NCI-H2171 treated with DMSO at 0.1 percent for 48 hours (cell line): ENCODE measurements at places on chromosomes 7 and 10.

DNA sequence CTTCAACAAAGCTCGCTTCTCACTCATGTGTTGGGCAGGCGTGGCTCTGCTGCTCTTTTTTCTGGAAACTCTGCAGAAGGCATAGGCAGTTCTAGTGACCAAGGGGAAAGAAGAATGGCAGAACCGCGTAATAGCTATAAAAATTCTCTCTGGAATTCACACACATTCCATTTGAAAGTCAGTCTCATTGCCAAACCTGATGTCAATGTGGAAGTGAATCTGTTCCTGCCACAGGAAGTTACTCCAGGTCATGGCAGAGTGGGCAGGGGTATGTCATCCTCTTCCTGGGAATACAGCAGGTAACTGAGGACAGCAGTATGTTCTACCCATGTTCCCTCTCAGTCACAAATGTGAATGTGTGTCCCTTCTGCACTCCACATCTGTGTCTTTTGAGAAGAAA, 8.2 kb upstream of the PAXIP1 start:
- DNase-seq, result no peak

- no peak for DNase-seq
These were observed 146.9 kb upstream of the RAB11FIP2 start for GRCh38 chr10:118193642-118194041.

GRCh38 chr7:151550656-151551286, 31.1 kb upstream of the RHEB start:
- DNase-seq, result no peak

DNA sequence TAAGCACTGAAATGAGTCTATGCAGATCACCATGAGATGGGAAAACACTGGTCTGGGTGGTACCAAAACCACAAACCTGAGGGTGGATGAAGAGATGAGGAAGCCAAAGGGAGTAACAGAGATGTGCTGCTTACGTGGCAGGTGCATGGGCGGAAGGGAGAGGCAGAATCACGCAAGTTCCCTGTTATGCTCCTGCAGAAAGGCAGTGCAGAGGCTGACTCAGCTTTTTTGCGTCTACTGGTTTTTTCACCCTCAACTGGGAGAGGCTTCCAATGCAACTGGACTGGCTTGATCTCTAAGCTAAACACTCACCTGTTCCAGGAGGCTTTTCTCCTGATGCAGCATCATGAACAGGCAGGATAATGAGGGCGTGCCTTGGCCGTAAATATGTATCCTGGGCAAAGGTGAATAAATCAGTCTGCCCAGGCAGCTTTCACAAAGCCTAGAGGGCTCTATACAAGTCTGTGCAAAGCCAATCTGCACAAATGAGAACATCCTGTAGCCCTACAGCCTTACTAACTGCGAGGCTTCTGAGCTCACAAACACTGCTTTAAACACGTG, 95.4 kb upstream of the AFAP1L2 start:
- no peak for DNase-seq

DNA sequence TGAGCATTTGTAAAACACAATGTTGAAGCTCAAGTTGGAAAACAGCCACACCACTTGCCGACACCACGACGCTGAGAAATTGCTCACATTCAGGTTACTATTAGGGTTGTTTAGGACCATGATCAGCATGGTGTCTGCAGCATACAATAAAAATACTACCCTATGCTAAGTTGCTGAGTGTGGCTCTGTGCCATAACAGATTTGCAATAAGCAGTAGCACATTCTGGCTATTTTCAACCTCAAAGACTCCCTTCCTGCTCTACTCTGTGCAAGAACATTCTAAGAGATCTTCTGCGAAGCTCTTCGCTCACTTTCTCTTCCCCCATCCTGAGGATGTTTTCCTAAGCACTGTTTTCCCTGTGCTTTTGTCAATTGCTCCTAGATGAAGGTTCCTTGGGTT, 38.3 kb downstream of the GPAM start:
- DNase-seq, result no peak

DNA sequence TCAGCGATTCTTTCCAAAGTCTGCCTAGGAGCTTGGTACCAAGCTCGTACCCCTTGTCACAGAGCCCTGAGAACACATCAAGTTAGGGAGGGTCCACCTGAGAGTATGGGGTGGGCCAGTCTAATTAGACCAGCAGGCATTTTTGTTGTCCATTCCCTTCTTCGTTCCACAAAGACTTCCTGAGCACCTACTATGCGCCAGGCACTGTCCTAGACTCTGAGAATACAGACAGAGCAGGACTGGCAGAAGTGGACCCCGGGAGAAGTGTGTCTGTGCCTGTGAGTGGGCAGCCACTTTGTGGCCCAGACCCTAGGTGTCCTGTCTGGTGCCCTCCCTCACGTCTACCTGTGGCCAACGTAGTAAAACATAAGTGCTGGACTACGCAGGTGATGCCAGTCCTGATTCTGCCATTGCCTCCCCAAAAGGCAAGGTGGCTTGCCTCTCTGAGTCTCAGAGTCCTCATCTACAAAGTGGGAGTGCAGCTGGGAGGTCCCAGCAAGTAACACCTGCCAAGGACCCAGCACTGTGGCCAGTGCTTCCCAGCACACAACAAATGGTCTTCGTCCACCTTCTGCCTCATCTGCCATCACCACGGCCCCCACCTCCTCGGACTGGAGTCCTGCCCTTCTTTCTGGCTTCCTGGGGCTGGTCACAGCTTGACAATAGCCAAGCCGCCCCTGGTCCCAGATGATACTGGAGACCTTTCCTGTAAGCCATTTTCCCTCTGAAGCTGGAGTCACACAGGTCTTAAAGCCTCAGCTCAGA, 54.3 kb upstream of the DUSP5 start:
- DNase-seq, result no peak

GRCh38 chr10:129390147-129390546, 76.9 kb upstream of the MGMT start:
- DNase-seq, result no peak

DNA sequence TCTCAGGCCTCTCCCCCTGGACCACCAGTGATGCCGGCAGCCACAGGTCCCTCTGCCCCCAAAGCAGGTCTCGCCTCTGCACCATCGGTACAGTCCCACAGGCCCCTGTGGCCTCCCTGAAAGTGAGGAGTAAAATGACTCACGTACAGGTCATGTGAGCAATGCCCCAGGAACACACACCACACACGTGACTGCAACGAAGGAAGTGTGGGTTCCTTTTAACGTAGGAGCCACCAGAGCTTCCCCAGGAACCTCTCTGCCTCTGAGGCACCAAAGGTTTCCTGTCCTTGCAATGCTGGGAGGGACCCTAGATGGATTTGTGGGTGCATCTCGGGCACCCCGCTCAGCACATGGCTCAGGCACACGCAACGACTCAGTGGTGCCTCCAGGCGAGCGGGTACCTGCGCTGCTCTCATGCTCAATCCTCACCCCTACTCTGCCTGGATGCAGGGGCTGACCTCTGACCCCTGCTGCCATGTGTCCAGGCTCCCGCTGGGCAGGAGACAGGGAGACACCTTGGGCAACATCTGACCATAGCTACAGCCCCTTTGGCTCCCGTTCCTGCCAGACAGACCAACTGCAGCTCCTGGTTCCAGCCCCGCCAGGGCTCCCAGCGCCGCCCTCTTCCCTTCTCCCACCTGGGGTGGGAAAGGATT, 120.7 kb downstream of the PRKAG2 start:
- no peak for DNase-seq

DNA sequence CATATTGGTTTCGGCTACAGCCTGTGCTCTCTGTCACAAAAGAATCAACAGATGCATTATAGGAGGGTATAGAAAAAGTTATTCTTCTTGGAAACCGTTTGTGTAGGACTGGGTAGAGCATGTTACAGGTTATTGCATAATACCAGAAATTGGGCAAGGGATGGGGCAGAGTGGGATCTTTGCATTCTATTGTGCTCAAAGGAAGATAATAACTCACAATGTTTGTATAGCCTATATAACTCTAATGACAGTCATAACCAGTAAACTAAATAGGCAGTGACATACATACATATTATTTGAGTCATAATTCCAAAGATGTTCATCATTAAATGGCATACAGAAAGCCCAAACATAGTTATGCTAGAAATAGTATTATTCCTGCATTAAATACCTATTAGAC, 179.7 kb downstream of the XPNPEP1 start:
- DNase-seq, result no peak

GRCh38 chr7:140659856-140660255, 12.9 kb upstream of the ADCK2 start:
- peak; percentile 27 for DNase-seq

- DNase-seq, result no peak
These were observed 174.4 kb downstream of the ARID5B start for GRCh38 chr10:62075912-62076311.

DNA sequence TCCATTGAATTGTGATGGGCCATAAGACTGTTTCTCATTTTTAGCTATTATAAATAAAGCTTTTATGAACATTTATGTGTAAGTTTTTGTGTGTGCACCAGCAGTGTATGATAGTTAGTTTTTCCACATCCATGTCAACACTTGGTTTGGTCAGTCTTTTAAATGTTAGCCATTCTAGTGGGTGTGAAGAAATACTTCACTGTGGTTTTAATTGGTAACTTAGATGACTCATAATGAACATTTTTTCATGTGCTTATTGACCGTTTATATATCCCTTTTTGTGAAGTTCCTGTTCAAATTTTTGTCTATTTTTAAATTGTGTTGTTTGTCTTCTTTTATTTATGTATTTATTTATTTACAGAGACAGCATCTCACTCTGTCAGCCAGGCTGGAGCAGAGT, 23.6 kb upstream of the PDK4 start:
- no peak for DNase-seq

GRCh38 chr7:12708314-12708713, 20.9 kb downstream of the ARL4A start:
- no peak for DNase-seq

- no peak for DNase-seq
These were observed 155.8 kb downstream of the OAT start for GRCh38 chr10:124262971-124263370.

- no peak for DNase-seq
These were observed 14.0 kb upstream of the GIMAP4 start for GRCh38 chr7:150553163-150553562.

DNA sequence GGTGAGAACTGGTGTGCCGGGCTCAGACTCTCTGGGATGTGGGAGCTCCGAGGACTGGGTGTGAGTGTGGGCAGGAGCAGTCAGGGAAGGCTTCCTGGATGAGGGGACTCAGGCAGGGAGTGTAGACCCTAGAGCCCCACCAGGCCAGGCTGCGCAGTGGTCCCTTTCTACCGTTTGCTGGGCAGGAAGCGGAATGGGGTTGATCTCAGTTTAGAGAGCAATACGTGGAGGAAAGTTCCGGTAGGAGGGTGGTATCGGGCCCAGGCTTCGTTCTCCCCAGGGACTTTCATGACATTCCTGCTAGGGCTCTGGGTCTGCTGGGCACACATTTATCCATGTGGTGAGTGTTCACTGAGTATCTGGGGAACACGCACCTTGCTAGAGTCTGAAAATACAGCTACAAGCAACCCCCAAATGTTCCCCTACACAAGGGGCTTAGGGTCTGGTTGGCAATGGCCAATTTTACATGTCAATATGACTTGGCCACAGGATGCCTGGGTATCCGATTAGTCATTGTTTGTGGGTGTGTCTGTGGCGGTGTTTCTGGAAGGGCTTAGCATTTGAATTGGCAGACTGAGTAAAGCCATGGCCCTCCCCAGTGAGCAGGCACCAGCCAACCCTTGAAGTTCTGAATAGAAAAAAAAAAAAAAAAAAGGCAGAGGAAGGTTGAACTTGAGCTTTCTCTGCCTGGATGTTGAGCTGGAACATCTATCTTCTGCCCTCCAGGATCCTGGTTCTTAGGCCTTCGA, 20.8 kb downstream of the GHRHR start:
- no peak for DNase-seq

- DNase-seq, result no peak
These were observed 285.4 kb upstream of the GLI3 start for GRCh38 chr7:42522227-42522991.

DNA sequence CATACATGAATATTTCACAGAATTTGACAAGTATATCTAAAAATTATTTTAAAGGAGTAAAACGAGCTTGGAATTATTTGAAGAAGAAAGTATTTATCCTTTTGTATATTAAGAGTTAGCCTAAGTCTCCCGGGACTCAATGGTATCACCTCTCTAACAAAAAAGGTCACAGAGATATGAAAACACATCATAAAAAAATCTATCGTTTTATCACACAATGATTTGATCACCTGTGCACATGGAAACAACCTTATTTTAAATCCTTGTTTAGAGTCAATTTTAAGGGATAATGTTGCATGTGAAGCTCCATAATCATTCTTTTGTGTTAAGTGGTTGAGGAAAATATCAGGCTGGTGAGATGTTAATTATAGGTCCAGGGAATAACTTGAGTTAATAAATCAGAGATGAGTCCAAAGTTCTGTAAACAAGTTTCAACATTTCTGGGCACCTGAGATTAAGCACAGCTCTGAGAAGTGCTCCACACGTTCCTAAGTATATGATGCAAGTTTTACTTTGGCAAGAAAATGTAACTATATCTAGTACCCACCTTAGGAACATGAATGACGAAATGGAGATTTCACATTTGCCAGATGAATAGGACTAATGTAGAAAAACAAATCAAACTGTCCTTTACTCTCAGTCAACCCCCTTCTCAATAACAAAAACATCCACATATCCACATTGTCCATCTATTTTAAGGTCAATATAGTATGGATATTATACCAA, 148.5 kb upstream of the AKR1E2 start:
- DNase-seq, result no peak

DNA sequence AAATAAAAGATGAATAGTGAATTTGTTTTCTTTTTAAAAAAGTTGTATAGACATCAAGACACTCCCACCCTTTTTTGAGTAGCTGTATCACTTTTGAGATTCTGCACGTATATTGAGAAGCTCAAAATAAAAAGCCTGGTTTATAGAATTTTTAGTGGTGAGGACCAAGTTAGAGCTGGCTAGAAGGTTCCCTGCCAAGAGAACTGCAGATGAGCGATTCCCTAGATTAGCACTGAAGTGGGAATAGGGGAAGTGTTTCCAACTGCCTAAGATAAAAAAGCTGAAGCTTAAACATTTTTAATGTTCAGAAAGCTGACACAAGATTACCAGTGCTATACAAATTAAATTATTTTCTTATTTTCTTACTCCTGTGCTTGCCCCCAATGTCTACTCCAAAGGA, 135.7 kb upstream of the TMEM229A start:
- no peak for DNase-seq

- no peak for DNase-seq
These were observed 40.9 kb downstream of the UBN2 start for GRCh38 chr7:139271718-139272628.

- DNase-seq, result no peak
These were observed 12.4 kb upstream of the STRIP2 start for GRCh38 chr7:129421717-129422250.

- peak; percentile 2 for DNase-seq
These were observed 40.5 kb upstream of the ZNF107 start for GRCh38 chr7:64625114-64626082.

- peak; percentile 49 for DNase-seq
These were observed 52.7 kb upstream of the SLC29A3 start for GRCh38 chr10:71266147-71266917.

GRCh38 chr10:114548662-114549061, 109.4 kb downstream of the ABLIM1 start:
- no peak for DNase-seq
